Activated T-helper 2 cell treated with anti-CD3 and anti-CD28 coated beads, Interferon-gamma antibody, Interleukin-2, Interleukin-4, amounts not matched to agents 10 μg/mL and 5 μg/mL and 100 μg/mL, durations not matched to agents 14 hours and 24 hours and 36 hours (primary cell): ENCODE measurements at places on chromosomes 12 and 14. TPM values are rescaled to one million over a fixed set of nuclear protein-coding genes. Genes with fewer than 3 reads are reported as not detected.

DNA sequence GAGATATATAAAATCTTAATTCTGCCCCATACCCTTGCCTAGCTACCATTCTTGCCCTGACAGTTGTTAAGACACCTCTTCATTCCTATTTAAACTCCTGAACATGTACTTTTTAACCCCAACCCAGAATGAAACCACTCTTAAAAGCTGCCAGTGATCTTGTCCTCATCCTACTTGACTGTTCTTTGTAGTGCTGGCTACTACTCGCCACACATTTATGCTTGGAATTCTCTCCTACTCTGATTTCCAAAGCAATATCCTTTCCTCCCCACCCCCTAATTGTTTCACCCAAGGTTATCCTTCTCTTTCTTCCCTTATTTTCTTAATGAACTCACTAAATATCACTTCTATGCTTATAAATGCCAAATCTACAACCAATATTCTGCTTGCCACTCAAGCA, 4.1 kb downstream of the NFYB start:
- DNase-seq = no peak

DNA sequence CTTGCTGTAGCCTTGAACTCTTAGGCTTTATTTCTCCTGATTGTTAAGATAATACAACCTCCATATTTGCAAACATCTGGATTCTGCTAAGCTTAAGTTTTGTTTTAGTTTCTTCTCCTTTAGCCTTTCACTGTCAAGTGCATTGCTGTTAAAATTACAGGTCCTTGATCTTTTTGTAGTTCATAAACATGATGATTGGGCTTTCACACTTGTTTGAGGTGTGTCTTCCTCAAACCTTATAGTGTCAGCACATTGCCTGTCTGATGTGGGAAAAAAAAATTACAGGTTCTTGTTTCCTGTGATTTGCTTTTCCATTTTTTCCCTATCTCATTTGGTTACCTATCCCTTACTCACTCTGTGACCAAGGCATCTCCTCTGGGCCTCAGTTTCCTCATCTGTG, 59.2 kb downstream of the BICDL1 start:
- no peak for DNase-seq

GRCh38 chr12:31355747-31356107, 29.8 kb upstream of the SINHCAF start:
- DNase-seq = no peak

GRCh38 chr12:128543460-128543859, 276.5 kb downstream of the TMEM132C start:
- no peak for DNase-seq

LYSET gene
- total RNA-seq = 12.2 and 13.4 TPM in 2 replicates

TEDC1 gene
- 38.2 and 42.6 TPM in 2 replicates for total RNA-seq

KTN1 gene
- 135 and 137 TPM in 2 replicates for total RNA-seq
